ENCODE measurements at places on chromosomes 12 and 14.
A peak's percentile ranks its signal among the peaks of the same experiment; 100 is the strongest.

GRCh38 chr12:31874961-31875608, 84.1 kb upstream of the RESF1 start:
- peak; percentile 99 for ATAC-seq

DNA sequence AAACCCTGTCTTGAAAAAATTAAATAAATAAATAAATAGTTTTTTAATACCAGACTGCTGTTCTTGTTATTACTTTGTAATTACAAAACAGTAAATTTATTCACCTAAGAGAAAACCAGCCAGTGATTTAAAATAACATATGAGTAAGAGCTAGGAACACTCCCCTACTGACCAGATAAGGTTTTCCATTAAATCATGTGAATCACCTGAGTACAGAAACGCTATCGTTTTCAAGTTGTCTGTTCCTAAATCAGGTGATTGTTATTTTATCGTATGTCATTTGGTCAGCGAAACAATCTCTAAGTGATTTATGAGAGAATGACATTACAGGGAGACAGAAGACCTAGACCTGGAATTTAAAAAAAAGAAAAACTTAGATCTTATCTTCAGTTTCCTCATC, 47.3 kb downstream of the RPS29 start:
- no peak for ATAC-seq

- ATAC-seq = peak; percentile 87
Observed at GRCh38 chr14:104694991-104695659, 5.7 kb downstream of the INF2 start.

DNA sequence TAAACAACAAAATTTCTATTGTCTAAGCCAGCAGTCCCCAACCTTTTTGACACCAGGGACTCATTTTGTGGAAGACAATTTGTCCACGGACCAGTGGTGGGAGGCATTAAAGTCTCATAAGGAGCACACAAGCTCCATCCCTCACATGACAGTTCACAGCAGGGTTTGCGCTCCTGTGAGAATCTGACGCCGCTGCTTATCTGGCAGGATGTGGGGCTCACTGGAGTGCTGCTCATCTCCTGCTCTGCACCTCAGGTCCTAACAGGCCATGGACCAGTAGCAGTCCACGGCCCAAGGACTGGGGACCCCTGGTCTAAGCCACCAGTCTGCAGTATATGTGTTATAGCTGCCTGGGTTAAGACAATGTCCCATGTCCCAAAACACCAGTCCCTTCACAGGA, 27.2 kb downstream of the VCPKMT start:
- ATAC-seq = no peak

DNA sequence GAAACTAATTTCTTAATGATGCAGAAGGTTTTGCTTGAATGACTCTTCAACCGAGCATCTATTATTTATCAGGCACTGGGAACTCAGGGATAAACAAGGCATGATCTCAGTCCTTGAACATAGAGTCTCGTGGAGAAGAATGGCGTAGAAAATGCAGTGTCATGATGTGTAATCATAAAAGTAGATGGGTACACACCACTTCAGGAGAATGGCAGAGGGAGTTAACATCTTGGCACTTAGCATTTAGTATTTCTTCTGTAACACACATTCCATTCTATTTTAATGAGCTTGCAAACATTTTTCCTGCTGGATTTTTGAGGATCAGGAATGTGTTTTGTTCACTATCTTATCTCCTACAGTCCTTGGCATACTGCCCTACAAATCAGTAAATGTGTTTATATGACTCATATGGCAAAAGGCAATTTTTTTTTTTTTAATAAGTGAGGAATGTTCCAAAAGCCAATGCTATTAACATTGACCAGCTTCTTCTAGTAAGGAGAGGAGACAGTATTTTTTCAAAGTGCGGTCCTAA, 3.8 kb downstream of the TXNRD1 start:
- peak; percentile 20 for ATAC-seq
